ENCODE measurements at places on chromosomes 13 and 19. TPM values are rescaled to one million over a fixed set of nuclear protein-coding genes. Genes with fewer than 3 reads are reported as not detected.

Gene CBY2
- not detected for total RNA-seq

Gene TMIGD2
- total RNA-seq: 1.2 TPM

Gene OVOL3
- not detected for total RNA-seq

Gene ZNF541
- total RNA-seq: 0.22 TPM

Gene ARRDC5
- total RNA-seq: not detected

Gene VSTM2B
- not detected for total RNA-seq

Gene CTU1
- 8.1 TPM for total RNA-seq

Gene PALM
- 58.4 TPM for total RNA-seq

Gene SIAH3
- total RNA-seq: 0.06 TPM

Gene SPRED3
- total RNA-seq: 0.46 TPM

Gene DAPK3
- total RNA-seq: 51.3 TPM

Gene HMGB1
- 259 TPM for total RNA-seq

Gene ERICH4
- not detected for total RNA-seq

Gene SBK3
- 0.54 TPM for total RNA-seq

Gene ZNF486
- total RNA-seq: 4.8 TPM

Gene LRRC63
- not detected for total RNA-seq

Gene ZNF628
- total RNA-seq: 11.1 TPM

Gene UGGT2
- total RNA-seq: 25.5 TPM

Gene ENOX1
- 0.35 TPM for total RNA-seq

Gene ANKLE1
- 1.9 TPM for total RNA-seq

Gene ZSCAN1
- not detected for total RNA-seq

Gene ZNF426
- total RNA-seq: 9.7 TPM

Gene ZNF776
- 14.5 TPM for total RNA-seq

Gene FPR1
- 14.5 TPM for total RNA-seq

Gene NPAS1
- total RNA-seq: 0.31 TPM

Gene ADGRE3
- total RNA-seq: not detected

Gene KASH5
- total RNA-seq: not detected

Gene ZNF433
- total RNA-seq: 2.5 TPM

Gene PRSS57
- not detected for total RNA-seq

Gene TPTE2
- total RNA-seq: not detected

Gene SLC17A7
- 0.20 TPM for total RNA-seq

Gene INAFM1
- total RNA-seq: 28.9 TPM

Gene CYP4F2
- total RNA-seq: 1.6 TPM

Measured in mucosa of descending colon (tissue), 3 donors.